ENCODE measurements at places on chromosomes 1 and 21.

GRCh38 chr1:53023546-53023945 lies 38.5 kb upstream of the PODN start:
- no peak for DNase-seq

- no peak for DNase-seq
Measured at GRCh38 chr1:182709855-182710254, 25.5 kb upstream of the RGS8 start.

GRCh38 chr1:158830904-158831507 lies at the start of gene MNDA:
Gene MNDA (plus strand): TSS chr1:158831351. CDS start chr1:158842154, 10,803 bp downstream.
- no peak for DNase-seq

GRCh38 chr1:198970916-198971315 lies 332.1 kb downstream of the PTPRC start:
- no peak for DNase-seq

GRCh38 chr1:232327899-232328298 lies 302.0 kb downstream of the SIPA1L2 start:
- DNase-seq, result no peak

GRCh38 chr1:57350610-57351009 lies 73.2 kb downstream of the DAB1 start:
- no peak for DNase-seq

- DNase-seq, result no peak
Measured at GRCh38 chr21:35298757-35299156, 249.7 kb upstream of the RUNX1 start.

DNA sequence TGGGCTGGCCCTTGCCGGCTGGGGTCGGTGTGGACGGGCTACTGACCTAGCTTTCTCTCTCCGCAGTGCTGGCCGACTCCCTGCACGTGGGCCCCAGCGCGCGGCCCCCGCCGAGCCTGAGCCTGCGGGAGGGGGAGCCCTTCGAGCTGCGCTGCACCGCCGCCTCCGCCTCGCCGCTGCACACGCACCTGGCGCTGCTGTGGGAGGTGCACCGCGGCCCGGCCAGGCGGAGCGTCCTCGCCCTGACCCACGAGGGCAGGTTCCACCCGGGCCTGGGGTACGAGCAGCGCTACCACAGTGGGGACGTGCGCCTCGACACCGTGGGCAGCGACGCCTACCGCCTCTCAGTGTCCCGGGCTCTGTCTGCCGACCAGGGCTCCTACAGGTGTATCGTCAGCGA lies 34.9 kb downstream of the PTGFRN start:
- no peak for DNase-seq

DNA sequence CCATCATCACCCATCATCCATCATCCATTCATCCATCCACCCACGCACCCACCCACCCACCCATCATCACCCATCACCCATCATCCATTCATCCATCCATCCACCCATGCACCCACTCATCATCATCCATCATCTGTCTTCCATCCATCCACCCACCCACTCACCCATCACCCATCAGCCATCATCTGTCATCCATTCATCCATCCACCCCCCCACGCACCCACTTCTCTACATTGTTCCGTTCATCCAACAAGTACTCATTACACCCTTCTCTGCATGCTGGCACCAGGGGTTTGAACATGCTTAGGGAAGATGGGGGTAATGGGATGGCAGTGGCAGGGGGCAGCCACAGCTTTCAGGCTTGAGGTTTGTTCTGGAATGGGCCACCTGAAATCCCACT lies 82.1 kb downstream of the ADARB1 start:
- DNase-seq, result no peak

GRCh38 chr1:47950471-47950870 lies 46.7 kb downstream of the TRABD2B start:
- DNase-seq, result no peak

DNA sequence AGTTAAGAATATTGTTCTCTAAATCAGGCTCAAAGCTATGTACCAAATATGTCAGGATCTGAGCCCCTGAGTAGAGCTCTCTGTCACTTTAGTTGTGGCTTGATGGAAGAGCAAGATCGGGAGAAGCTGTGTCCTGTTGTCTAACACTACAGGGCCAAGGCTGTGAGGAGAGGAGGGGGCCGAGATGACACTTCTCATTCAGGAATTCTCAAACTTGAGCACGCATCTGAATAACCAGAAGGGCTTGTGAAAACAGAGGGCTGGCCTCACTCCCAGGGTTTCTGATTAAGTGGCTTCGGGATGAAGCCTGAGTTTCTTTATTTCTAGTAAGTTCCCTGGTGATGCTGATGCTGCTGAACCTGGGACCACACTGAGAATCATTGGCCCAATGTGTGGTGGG lies 209.2 kb upstream of the DAB1 start:
- no peak for DNase-seq

DNA sequence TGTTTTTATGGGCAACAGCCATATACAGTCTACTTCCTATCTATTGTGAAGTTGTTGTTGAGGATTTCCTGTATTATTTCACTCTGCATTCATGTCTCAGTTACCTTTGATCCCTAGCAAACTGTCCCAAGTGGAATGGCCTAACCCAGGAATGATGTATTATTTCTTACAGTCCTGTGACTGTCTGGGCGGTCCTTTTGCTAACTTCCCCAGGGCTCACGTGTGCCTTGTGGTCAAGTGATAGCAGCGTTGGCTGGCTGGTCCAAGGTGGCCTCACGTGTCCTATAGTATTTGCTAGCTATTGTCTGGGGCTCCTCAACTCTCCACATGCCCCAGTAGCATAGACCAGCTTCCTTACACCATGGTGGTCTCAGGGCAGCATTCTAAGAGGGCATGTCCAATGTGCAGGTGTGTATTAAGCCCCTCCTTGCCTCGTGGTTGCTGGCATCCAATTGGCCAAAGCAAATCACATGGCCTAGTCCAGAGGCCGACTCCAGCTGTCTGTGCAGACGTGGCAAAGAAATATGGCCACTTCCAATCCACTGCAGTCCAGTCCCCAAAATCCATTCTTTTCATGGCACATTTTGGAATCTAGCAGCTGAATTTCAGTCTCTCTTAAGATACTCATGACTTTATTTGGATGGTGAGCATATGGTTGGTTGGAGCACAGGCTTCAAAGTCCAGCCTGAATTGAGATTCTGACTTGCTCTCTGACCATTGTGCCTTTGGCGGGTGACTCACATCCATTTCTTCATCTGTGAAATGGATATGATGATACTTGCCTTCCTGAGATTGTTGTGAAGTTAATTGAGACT lies 94.1 kb downstream of the GALNT2 start:
- DNase-seq, result no peak

DNA sequence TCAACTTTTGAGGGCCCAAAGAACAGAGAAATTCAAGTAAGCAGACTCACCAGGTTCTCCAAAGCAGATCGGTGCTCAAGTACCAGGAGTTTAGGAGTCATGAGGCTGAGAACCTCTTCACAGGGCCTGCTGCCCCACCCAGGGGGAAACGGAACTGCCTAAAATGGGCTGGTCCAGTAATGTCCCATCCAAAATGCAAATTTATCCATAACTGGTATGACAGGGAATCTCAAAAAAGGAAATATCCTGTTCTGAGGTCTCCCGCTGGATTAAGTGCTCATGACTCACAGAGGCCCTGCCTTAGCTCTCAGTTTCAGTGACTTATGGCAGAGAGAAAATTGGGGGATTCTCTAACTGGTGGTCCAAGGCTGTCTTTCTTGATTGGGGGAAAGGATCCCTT lies 9.3 kb downstream of the SPRR2G start:
- no peak for DNase-seq

DNA sequence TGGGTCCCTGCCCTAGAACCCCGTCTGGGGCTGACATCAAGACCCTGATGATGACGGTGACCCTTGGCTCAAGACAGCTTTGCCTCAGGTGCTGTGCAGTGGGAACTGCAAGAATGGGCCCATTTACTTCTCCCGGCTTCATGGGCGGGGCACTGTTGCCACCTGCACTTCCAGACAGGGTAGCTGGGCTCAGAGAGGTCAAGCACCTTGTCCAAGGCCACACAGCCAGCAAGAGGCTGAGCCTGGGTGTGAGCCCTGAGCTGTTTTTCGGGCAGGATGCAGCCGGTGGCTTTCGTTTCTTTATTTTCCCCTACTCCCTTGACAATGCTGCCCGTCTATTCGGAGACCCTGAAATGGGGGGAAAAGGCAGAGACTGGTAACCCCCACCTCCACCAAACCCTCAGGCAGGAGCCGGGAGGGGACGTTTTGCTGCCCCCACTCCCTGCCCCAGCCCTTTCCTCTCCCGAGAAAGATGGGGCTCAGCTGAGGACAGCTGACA lies 91.7 kb downstream of the PRDM16 start:
- DNase-seq, result no peak

DNA sequence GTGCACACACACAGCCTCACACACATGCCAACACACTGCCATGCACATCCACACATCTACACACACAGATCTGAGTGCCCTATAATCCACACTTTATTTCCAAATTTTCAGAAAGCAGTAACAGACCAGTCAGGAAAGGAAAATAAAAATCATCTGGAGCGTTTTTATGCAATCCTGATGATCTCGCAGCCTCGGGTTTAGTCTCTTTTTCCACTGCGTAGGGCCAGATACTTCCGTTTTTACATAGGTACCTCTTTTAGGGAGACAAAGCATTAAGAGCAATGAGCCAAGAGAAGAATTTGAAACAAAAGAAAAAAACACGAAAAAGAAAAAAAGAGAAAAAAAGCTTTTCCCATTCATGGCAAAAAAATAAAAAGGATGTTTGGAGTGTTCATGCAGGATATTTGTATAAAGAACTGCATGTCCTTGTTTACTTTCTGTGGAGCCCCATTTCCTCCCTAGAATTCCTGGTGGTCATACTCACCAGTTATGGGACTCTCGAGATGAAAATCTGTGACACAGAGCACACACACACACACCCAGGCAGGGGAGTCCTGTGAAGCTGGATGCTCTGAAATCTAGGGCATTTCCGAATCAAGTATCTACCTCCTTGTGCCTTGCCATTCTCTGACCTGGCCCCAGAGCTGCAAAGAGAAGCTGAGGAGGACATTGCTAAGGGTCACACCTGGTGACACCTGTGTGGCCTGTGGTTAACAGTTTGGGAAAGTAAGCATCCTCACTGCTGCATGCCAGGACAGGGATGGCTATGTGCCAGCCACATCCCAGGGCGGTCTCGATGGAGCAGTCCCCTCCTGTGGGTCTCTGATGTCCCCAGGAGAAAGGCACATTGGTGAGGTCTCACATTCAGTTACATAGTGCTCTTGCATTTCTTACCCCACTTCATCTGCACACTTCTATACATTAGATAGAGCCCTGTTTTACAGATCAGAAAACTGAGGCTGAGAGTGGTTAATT lies 83.6 kb downstream of the RUNX1 start:
- no peak for DNase-seq

DNA sequence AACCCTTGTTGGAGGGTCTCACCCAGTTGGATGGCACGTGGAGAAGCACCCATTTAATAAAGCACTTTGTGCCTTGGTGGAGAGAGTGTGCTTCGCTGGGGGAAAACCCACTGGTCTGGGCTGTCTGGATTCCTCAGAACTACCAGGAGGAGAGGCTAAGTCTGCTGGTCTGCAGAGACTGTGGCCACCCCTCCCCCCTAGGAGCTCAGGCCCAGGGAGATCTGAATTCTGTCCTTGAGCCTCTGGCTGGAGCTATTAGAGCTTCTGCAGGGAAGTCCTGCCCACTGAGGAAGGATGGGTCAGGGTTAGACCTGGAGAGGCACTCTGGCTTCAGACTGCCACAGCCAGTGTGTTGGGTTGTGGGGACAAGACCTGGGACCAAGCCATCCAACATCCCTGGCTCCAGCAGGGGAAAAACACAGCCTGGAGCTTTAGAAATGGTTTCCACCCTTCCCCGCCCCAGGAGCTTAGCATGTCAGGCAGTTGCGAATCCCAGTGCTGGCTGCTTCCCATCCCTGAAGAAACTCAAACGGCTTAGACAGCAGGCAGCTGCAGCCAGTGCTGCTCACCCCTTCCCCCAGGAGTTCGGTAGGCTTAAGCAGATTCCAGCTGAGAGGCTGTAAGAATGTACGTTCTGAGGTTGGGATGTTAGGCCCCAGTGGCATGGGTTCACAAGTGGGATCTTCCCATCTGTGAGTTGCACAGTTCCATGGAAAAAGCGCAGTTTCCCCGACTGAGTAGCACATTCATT lies 288.3 kb downstream of the TGFB2 start:
- no peak for DNase-seq

DNA sequence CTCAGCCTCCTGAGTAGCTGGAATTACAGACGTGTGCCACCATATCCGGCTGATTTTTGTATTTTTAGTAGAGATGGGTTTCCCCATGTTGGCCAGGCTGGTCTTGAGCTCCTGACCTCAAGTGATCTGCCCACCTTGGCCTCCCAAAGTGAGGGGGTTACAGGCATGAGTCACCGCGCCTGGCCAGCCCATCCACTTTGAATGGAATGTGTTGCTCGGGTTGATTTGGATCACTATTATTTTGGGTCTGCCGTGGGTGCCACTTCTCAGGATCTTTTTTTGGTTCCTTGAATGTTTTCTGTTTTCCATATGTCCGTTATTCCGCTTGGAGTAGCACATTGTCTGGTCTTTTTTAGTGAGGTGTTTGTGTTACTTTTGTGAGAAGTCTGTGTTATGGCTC lies 17.0 kb downstream of the PCNT start:
- DNase-seq, result no peak

GRCh38 chr1:110498270-110498669 lies 20.7 kb downstream of the KCNA10 start:
- no peak for DNase-seq

GRCh38 chr1:209642816-209643215 lies 9.4 kb downstream of the LAMB3 start:
- DNase-seq, result no peak

- DNase-seq, result no peak
Measured at GRCh38 chr1:35173909-35174540, 18.9 kb downstream of the SFPQ start.

DNA sequence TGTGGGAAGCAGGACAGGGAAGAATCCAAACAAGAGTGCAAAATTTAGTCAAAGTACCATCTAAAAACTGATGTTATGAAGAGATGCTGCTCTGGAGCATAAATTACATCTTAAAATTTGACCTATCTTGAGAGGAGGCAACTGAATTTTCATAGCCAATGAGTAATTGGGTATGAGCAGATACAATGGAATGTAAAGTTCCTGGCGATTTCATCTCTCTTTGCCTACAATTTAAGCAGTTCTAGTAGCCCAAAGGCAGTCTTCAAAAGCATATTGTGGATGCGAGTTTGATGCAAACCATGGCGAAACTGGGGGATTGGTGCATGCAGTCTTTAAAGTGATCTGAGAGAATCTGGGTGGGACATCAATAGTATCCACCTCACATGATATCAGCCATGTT lies 1265.9 kb downstream of the BRINP3 start:
- DNase-seq, result no peak

- DNase-seq, result no peak
Measured at GRCh38 chr1:201489643-201490261, 17.2 kb downstream of the CSRP1 start.

DNA sequence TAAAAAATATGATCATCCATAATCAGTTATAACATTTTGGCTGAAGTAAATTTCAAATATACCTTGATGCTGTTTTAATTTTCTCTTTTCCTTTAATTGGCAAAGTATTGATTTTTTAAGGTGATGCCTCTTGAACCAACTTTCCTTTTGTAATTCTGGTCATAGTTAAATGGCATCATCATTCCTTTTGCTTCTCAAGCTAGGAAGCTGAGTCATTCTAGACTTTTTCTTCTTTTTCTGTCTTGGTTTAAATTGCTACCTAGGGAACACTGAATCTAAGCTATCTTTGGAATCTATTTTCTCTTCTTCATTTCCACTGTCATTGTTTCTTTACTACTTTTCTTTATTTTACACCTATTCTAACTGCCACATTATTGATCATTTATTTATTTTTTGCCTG lies 162.7 kb downstream of the HMCN1 start:
- no peak for DNase-seq

All from SW 1271 (cell line).